ENCODE measurements at places on chromosomes 7 and 10.

DNA sequence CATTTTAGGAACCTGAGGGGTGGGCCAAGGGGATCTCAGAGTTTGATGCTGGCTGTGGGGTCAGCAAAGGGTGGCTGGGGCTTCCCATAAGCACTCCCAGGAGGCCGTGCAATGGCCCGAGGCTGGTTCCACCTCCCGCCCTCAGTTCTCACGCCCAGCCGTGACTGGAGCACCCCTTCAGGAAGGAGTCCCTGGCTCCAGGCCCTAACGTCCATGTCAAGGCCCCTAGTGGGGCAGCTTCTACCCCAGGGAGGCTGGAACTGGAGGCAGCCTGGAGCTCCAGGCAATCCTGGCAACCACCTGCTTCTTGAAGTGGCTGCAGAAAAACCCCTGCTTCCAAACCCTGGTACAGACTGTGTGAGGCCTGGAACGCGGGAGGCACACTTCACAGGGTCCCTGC, 165.5 kb downstream of the DIP2C start:
- no peak for DNase-seq

- no peak for DNase-seq
Measured at GRCh38 chr7:108515630-108516029, 10.3 kb downstream of the PNPLA8 start.

- DNase-seq = no peak
Measured at GRCh38 chr7:131555552-131556052, 826 bp downstream of the PODXL start.

DNA sequence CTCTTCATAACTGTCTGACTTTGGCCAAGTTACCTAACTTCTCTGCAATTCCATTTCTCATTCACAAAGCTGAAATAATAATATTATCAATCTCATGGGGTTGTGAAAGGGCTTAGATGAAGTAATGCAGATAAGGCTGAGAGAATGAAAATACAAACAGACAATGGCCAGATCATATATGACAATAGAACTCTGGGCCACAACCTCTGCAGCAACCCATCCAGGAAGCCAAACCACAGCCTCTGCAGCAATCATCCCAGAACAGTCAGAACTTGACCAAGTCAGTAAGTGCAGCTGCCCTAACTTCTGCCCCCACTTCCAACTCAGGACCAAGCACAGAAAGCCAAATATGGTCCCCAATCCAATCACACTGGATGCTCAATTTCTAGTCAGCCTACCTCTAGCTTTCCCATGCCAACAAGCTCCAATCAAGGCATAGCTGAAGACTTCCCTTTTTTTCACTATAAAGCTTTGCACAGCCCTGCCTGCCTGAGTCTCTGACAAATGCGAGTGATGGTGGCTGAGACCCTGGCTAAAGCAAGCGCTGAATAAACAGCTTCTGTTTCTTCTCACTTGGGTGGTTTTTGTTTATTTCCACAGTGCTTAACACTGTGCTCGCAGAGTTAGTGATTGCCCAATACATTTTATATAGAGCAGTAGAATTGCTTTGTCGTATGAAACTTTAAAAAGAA, 34.8 kb upstream of the TNPO3 start:
- DNase-seq = no peak

DNA sequence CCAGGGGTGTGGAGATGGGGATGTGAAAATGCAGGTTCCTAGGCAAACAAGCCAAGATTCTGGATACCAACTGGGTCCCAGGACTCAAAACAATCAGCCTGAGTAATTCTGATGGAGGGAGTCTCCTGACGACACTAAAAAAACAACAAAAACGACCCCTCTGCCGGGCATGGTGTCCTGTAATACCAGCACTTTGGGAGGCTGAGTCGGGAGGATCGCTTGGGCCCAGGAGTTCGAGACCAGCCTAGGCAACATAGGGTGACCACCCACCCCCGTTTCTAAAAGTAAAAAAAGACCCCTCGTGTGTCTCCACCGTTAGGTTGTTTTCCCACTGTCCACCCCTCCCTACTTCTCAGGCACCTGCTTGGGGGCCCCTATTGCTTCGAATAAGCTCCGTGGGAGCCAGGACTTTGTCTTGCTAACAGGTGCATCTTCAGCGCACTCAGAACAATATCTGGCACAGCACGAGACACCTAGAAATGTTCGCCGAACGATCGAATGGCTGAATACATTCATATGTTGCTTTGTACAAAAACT, 743 bp upstream of the NRF1 start:
- no peak for DNase-seq

DNA sequence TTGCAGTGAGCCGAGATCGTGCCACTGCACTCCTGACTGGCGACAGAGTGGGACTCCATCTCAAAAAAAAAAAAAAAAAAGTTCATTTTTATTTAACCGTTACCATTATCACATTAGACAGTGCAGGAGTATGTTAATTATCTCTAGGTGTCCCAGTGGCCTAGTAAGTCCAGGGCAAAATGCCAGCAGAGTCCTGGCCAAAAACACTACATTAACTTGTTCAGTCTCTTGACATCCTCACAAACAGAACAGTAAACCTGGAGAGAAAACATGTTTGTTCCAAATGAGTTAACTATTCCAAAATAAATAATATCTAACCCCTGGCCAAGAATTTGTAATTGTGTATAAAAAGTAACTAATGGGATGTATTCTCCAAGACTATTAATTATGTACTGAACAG, 43.2 kb downstream of the PTPRZ1 start:
- no peak for DNase-seq

DNA sequence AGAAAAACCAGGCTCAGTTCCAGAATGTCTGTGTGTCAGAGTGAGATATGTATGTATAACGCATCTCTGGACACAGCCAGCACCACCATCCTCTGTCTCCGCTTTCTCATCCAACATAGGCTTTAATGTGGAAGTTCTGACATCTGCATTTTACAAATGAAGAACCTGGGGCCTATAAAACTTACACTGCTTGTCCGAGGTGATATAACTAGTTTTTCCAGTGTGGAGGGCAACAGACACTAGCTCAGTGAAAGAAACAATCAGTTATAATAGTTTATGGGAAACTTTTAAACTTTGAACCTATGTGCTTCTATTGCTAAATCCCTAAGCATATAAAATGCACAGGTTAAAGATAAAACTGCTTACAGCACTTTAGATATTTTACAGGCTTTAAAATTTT, 208.7 kb downstream of the CRPPA start:
- no peak for DNase-seq

GRCh38 chr10:130179640-130180039, 43.4 kb downstream of the GLRX3 start:
- DNase-seq = peak; percentile 71
